ENCODE measurements at places on chromosomes 5 and 9.

DNA sequence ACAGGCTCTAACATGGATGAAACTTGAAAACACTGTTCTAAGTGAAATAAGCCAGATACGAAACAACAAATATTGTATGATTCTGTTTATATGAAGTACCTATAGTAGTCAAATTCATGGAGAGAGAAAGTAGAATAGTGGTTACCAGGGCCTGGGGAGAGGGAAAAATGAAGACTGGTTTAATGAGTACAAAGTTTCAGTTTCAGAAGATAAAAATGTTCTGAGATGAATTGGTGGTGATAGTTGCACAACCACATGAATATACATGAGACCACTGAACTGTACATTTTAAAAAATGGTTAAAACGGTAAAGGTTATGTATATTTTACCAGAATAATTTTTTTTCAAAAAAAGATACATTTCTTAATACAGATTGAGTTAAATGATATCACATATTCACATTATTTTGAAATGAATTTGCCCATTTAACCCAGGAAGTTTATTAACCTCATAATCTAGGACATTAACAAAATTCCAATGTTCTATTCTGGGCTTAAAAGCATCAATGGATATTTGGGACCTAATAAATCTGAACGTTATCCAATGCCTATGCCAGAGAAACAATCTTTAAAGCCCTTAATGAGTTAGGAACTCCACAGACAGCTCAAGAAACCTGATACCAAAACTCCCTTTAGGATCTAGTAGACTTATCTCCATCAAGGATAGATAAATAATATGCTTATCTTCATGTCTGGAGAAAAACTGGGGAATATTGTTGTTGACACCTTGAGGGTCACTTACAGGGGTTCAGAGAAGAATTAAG is 521.3 kb downstream of the EFNA5 start:
- DNase-seq: no peak

DNA sequence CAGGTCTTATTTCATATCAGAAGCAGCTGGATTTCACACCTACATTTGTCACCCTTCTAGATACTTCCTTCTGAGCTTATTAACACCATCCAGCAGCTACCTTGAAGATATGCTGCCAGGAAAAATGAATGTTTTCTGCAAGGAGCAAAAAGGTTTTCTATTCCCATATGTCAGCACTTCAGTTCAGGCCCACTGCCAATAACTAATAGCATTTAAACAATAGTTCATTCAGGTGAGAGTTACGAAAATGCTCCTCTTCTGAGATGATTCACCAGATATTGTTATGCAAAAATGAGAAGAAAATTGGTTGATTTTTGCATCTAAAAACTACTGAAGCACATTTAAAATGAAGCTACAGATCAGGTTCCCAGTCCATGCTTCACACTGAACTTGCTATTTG is 56.4 kb upstream of the ISL1 start:
- DNase-seq: no peak

- DNase-seq: no peak
These were observed 63.5 kb downstream of the GADD45G start for GRCh38 chr9:89668216-89668865.

- no peak for DNase-seq
These were observed 45.0 kb downstream of the TRIM36 start for GRCh38 chr5:115124741-115125140.

DNA sequence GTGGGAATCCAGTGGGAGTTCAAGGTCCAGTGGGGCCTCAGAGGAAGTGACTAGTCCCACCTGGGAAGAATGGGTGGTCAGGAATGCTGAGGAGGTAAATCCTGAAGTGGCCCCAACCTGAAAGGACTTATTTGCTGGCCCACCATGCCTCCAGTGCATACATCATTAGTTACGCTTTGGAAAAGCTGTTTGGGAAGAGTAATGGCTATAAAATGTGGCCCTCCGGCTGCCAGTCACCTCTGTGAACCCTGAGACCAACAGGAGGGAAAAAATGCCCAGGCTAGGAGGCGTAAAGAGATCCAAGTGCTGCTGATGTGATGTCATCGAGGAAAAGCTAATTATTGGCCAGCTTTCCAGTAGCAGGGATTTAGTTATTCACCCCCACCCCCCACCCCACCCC is 2.7 kb upstream of the SLC26A2 start:
- DNase-seq: no peak

DNA sequence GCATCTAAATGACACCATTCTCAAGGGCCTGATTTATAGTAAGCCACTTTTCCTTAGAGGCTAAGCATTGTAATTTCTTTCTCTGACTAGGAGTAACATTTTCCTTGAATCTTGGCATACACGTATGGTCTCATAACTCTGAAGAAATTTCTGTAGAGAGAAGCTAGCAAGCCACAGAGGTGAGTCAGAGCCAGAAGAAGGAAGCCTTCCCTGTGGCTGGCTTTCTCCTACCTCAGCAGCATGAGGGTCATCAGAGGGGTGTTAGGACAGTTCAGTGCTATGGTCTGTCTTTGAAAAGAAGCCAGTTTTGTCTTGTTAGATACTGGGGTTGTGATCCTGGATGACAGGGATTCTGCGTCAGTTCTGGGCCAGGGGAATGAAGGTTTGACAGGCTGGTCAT is 3.2 kb downstream of the SNX30 start:
- DNase-seq: peak; percentile 63

Data from GM04503 (cell line).